ENCODE measurements at places on chromosomes 4 and X. TPM values are rescaled to one million over a fixed set of nuclear protein-coding genes. Genes with fewer than 3 reads are reported as not detected.

- DNase-seq, result no peak
Observed at GRCh38 chrX:29561417-29561816, 653.9 kb upstream of the MAGEB2 start.

- DNase-seq, result no peak
Observed at GRCh38 chr4:21765810-21766407, 182.7 kb downstream of the KCNIP4 start.

- no peak for DNase-seq
Observed at GRCh38 chr4:20338841-20339240, 87.1 kb downstream of the SLIT2 start.

- DNase-seq, result no peak
Observed at GRCh38 chrX:21905313-21905712, 35.2 kb upstream of the SMS start.

- no peak for DNase-seq
Observed at GRCh38 chrX:11342673-11343072, 49.5 kb downstream of the AMELX start.

DNA sequence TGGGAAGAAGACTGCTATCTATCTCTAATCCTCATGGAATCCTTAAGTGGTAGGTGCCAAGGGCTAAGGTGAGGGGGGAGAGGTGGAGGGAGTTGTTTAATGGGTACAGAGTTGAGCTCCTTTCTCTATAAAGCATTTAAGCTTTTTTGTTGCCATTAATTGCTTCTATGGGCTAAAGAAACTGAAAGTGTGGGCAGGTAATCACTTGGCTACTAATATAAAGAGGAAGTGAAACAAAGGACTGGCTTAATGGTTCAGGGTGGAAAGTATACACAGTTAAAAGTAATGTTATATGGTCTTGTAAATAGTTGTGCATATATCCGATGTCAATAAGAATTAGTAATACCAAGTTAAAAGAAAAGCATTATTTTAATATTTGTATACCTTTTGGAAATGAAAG is 83.9 kb downstream of the POLA1 start:
- no peak for DNase-seq

DNA sequence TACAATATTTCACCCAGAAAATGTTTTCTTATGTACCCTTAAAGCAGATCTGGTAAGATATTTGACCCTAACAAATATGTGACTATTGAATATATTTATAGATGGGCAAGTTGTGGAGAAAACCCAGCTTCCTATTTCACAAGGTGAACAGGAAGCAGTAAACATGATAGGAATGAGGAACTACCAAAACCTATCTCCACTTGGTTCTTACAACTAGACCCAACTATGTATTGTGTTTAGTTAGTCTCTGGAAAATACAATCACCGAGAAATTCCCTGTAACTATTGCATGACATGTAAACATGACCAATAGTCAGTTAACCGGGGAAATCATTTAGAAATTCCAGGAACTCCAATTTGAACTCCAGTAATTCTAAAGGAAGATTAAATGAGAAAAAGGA is 8.4 kb upstream of the RXFP1 start:
- no peak for DNase-seq

DNA sequence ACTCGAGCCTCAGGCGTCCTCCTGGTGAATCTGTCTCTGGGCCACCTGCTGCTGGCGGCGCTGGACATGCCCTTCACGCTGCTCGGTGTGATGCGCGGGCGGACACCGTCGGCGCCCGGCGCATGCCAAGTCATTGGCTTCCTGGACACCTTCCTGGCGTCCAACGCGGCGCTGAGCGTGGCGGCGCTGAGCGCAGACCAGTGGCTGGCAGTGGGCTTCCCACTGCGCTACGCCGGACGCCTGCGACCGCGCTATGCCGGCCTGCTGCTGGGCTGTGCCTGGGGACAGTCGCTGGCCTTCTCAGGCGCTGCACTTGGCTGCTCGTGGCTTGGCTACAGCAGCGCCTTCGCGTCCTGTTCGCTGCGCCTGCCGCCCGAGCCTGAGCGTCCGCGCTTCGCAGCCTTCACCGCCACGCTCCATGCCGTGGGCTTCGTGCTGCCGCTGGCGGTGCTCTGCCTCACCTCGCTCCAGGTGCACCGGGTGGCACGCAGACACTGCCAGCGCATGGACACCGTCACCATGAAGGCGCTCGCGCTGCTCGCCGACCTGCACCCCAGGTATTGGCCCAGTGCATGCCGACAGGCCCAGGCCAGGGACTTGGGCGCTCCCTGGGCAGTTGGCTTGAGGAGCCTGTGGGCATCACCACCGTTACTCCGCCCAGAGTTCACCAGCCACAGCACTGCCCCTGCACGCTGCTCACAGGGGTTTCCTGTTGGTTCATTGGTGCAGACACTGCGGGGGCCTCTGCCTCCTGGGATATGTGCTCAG is 1.1 kb downstream of the GPR78 start:
- no peak for DNase-seq

GRCh38 chr4:163755013-163755412 is 260.5 kb downstream of the TMA16 start:
- no peak for DNase-seq

DNA sequence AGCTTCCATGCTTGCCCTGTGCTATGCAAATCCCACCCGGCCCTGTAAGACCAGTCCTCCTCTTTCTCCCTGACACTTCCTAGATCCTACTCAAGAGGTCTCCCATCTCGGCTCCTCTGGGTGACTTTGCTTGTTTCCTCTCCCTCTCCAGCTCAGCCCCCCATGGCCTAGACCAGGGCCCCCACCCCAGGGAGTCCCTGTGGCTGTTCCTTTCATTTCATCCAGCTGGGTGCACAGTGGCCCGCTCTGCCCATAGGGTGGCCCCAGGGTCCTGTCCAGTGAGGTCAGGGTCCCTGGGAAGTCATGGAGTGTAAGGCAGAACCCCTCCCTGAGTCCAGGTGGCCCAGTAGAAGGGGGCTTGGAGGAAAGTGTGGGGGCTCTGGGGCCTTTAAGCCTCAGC is 52.3 kb upstream of the NKX1-1 start:
- no peak for DNase-seq

GRCh38 chr4:140304346-140304745 is 69.1 kb upstream of the SCOC start:
- no peak for DNase-seq

DNA sequence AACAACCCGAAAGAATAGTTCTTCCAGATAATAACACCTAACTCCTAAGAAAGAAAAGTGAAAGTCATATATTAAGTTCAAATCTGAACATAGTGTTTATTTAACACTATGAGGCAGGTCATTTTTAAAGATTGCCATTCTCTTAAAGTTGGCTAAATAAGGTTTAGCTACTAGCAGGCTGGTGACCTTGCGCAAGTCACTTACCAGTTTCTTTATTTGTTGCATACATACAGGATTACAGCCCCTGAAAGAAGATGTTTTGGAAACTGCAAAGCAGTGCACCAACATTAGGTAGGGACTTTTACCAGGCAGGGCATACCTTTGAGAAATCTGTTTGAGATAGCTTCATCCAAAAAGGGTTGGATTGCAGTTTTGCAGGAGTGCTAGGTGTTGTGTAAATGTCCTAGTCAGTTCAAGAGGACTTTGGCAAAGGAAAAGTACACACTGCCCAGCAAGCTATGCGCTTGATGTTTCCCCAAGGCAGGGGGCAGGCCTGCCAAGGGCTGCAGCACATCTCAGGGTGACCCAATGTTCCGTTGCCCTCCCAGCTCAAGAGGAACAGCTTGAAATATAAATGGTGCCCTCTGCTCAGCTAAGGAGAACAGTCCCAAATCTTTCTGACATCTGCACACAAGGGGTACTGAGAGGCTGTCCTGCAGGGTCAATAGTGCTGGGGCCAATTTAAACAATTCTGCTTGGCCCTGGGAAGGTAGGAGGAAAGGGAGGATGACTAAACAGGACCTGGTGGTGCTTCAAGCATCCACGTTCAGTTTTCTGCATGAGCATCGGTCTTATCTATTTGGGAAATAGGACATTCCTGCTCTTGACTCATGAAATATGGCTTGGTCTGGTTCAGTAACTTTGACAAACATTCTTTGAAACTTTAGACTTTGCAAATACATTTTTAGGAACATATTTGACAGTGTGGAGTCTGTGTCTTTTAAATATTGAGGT is 130.8 kb downstream of the COL4A6 start:
- DNase-seq, result no peak

DNA sequence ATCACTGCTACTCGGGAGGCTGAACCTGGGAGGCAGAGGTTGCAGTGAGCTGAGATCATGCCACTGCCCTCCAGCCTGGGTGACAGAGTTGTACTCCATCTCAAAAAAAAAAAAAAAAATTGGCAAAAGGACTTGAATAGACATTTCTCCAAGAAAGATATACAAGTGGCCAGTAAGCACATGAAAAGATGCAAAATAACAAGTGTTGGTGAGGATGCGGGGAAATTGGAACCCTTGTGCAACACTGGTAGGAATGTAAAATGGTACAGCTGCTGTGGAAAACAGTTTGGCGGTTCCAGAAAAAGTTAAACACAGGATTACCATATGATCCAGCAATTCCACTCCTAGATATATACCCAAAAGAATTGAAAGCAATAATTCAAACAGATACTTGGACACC is 19.4 kb downstream of the RBM10 start:
- DNase-seq, result no peak

DNA sequence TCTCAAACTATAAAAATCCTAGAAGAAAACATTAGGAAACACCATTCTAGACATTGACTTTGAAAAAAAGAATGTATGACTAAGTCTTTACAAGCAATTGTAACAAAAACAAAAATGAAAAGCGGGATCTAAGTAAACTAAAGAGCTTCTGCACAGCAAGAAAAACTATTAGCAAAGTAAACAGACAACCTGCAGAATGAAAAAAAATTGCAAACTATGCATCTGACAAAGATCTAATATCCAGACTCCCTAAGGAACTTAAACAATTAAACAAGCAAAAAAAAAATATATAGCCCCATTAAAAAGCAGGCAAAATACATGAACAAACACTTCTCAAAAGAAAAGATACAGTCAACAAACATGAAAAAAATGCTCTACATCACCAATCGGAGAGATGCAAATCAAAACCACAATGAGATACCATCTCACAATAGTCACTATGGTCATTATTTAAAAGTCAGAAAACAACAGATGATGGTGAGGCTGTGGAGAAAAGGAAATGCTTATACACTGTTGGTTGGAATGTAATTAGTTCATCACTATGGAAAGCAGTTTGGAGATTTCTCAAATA is 168.1 kb downstream of the EPHA5 start:
- DNase-seq, result no peak

GRCh38 chrX:152131525-152131924 is 6.9 kb downstream of the MAGEA10 start:
- DNase-seq, result no peak

- no peak for DNase-seq
Observed at GRCh38 chr4:3689006-3689405, 77.2 kb upstream of the ADRA2C start.

- no peak for DNase-seq
Observed at GRCh38 chrX:135421932-135422809, at the start of gene SMIM10L2A. SMIM10L2A (plus strand) TSS chrX:135421944; CDS start chrX:135422132, 188 bp downstream.

DNA sequence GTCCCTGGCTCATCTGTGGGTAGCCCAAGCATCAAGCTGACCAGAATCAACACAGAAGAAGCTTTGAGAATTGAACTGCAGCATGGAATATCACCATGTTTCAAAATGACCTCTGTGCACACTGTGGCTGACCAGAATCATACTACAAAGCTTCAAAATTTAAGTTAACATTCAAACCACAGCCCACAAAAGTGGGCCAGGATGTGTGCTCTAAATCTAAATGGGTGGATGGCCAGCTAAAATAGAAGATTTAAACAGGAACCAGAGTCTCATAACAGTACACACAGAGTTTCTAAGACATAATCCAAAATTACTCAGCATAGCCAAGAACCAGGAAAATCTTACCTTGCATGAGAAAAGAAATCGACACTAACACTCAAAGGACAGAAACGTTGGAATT is 46.1 kb downstream of the KLF3 start:
- no peak for DNase-seq

DNA sequence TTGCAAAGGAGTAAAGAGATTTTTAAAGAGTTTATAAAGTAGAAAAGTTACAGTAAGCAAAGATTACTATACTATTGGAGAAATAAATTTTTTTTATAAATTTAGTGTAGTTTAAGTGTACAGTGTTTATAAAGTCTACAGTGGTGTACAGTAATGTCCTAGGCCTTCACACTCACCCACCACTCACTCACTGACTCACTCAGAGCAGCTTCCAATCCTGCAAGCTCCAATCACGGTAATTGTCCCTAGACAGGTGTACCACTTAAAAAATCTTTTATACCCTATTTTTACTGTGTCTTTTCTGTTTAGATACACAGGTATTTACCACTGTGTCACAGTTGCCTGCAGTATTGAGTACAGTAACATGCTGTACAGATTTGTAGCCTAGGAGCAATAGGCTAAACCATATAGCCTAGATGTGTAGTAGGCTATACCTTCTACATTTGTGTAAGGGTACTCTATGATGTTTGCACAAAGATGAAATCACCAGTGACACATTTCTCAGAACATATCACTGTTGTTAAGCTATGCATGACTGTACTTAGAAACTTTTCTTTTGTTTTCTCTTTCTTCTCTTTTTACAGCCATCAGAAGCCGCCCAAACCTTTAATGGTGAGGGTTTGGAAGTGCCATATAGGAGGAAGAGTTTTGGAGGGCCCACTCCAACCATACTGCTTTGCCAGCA is 11.8 kb upstream of the SH3RF1 start:
- no peak for DNase-seq

GRCh38 chr4:159266981-159267868 is 164.3 kb downstream of the RAPGEF2 start:
- no peak for DNase-seq

DNA sequence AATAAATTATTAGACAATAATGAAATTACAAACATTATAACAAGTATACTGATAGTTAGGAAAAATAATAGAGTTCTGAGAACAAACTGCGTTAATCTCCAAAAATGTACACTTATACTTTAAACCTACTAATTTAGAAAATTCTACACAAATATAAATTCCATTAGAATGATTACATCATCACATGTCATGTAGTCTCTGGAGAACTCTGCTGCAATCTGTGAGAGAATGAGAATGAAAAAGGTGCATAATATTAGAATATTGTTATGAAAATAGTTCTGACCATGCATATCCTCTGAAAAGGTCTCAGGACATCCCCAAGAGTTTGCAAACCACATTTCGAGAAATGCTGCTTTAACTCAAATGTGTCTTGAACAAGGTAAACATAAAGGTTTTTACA is 11.4 kb downstream of the GUCY1A1 start:
- DNase-seq, result no peak

GRCh38 chrX:42739258-42739657 is 38.7 kb downstream of the PPP1R2C start:
- no peak for DNase-seq

- no peak for DNase-seq
Observed at GRCh38 chr4:180058691-180059215, 2184.4 kb upstream of the TENM3 start.

GRCh38 chrX:150854856-150855255 is 43.6 kb downstream of the CD99L2 start:
- DNase-seq, result no peak

GRCh38 chr4:4784379-4784778 is 75.1 kb upstream of the MSX1 start:
- DNase-seq, result no peak

IGSF1 gene
- not detected for total RNA-seq

RCHY1 gene
- 37.0 TPM for total RNA-seq

PCDH11X gene
- total RNA-seq, result not detected

CCDC158 gene
- total RNA-seq, result not detected

CHRDL1 gene
- total RNA-seq, result not detected

CPLX1 gene
- 1.5 TPM for total RNA-seq

SYTL5 gene
- total RNA-seq, result not detected

ETDB gene
- not detected for total RNA-seq

CDKL2 gene
- total RNA-seq, result 0.38 TPM
